ENCODE measurements at places on chromosomes 13 and 19.

DNA sequence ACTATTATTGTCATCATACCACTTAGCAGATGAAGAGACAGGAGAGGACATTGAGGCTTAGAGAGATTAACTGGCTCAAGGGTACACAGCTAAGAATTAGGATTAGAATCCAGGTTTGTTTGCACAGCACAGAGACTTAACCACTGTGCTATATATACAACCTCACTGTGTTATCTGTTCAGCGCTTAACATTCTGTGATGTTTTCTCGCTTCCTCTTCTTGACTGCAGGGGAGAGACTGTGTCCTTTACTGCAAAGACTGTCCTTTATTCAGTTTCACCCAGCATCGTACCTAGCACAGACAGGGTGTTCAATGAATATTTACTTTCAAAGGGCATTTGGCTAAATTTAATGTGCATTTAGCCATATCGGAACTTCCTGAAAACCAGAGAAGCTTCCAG is 54.9 kb upstream of the PCDH8 start:
- DNase-seq, result no peak

DNA sequence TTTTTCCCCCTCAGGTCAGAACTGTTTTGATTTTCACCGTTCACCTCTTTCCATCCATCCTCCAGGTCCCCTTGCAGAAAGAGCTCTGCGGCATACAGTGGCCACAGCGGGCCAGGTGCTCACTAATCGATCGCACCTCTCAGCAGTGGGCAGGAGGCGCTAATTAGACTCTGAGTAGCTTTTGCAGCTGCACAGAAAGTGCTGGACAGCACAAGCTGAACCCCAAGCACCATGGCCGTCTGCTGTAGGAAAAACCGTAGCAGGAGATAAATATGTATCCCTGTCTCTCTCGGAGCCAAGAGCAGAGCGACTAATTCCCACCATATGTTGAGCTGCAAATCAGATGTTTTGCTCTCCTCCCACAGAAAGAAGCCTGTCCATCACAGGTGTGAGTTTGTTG is 54.4 kb downstream of the PEX11G start:
- no peak for DNase-seq

DNA sequence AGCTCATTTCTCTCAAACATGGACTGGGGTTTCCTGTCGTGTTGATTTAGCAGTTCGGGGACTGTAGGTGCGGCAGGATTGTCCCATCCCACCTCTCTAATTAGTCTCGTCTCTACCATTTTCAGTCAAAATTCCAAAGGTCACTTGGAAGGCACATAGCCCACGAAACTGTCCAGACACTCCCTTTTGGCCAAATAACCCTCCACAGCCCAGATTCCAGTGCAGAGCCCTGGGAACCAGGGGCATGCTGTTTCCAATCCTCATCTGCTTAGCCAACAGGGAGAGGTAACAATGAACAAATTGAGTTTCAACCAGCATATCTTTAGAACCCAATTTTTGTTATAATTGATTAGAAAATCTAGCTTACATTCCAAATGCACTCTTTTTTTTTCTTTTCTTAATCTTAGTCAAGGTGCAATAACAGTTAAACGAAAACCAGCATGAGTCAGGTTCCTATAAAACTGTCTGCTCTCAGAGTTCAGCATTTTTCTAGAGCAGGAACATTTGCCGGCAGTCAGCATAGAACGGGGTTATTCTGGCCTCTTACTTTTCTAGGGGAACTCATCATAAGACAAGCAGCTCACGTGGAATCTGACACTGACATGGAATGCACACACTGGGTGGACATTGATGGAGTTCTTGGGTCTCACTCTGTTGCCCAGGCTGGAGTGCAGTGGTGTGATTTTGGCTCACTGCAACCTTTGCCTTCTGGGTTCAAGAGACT is 14.4 kb upstream of the CEBPA start:
- no peak for DNase-seq

DNA sequence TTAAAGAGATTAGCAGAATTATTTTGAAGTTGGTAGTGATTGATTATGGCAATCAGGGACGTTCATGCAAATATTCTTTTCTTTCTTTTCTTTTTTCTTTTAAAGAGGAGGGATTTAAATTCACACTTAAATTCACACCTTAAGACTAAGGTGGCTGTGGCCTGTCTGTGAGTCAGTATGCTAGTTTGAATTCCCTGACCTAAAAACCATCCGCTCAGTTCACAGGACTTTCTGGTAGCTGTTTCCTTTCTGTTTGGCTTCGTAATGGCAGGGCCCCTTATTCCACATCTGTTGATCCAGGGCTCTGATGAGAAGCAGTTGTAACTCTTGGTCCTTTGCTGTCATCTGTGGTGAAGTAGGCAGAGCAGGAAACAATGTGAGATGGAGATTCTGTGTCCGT is 7.5 kb downstream of the TNFSF11 start:
- DNase-seq, result no peak

DNA sequence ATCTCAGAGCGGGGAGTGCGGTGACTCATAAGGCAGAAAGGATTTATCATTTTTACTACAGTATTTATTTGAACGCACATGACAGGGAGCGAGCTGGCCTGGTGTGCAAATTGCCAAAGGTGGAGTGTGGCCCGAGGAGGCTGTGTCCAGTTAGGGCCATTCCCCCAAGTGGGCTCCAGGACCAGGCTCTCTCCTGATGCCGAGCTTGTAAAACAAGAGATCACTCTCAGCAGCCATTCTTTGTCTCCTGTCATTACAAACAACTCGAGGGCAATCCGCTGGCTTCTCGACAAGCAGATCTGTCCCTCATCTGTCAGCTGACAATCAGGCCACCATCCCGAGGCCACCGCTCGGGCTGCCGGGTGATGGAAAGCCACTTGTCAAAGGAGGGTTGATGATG is 418.9 kb downstream of the ZNF536 start:
- DNase-seq, result peak; percentile 38

GRCh38 chr13:34748596-34748995 is 193.5 kb upstream of the NBEA start:
- DNase-seq, result no peak

DNA sequence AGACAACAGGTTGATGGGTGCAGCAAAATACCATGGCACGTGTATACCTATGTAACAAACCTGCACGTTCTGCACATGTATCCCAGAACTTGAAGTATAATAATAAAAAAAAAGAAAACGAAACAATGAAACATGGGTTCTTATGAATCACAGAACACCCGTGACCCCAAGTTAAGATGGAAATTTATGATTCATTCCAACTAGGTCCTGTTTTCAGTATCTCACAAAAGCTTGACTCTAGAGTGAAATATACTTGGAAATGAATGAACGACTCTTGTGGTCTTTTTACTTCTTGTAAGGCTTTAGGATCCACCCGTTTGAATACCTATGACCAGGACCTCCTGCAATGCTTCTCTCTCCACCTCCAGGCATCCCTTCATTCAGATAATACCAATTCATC is 3.5 kb upstream of the LILRB4 start:
- DNase-seq, result no peak

- peak; percentile 66 for DNase-seq
Observed at GRCh38 chr19:34145741-34146202, 26.5 kb upstream of the LSM14A start.

DNA sequence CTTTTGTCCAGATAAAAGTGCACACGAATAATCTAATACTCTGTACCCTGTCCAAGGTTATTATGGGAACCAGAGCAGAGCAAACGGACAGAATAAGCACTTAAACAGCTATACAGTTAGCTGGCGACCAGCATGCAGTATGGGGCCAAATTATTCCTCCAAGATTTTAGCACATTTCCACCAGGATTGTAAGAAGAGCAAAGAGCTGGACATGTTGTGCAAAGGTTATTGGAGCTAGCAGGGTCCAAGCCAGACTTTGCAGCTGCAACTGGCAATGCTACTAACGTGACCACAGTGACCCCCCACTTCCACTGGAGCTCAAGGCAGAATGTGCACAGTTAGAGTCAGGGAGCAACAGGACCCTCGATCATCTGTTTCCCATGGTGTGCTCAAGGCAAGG is 89.9 kb downstream of the COL4A1 start:
- no peak for DNase-seq

- no peak for DNase-seq
Observed at GRCh38 chr13:43787997-43788396, 1.2 kb upstream of the ENOX1 start.

- DNase-seq, result no peak
Observed at GRCh38 chr13:90800082-90800746, 547.3 kb upstream of the MIR17HG start.

- no peak for DNase-seq
Observed at GRCh38 chr19:6383188-6383587, 7.5 kb upstream of the PSPN start.

- no peak for DNase-seq
Observed at GRCh38 chr13:30111810-30112209, 195.5 kb downstream of the KATNAL1 start.

GRCh38 chr13:31274390-31274789 is 74.6 kb downstream of the B3GLCT start:
- no peak for DNase-seq

DNA sequence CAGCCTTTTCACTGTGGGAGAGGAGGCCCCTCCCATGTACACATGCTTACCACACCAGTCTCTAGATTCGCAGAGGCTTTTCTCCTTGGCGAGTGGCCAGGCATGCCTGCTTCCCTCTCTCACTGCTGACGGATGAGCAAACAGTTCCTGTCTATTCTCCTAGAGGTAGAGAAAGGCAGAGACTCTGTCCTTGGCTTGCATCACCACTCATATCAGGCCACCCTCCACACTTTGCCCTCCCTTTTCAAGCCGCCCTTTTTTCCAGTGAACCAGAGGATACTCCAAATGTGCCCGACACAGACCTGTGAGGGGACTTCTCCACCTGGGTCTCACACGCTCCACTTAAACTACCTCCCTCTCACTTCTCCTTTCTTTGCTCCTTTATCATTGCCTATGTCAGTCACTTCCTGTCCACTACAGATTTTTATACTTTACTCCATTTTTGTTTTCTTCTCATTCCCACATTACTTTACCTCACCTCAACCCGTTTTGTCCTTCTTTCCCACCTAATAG is 284.6 kb downstream of the DNAJC15 start:
- peak; percentile 65 for DNase-seq

DNA sequence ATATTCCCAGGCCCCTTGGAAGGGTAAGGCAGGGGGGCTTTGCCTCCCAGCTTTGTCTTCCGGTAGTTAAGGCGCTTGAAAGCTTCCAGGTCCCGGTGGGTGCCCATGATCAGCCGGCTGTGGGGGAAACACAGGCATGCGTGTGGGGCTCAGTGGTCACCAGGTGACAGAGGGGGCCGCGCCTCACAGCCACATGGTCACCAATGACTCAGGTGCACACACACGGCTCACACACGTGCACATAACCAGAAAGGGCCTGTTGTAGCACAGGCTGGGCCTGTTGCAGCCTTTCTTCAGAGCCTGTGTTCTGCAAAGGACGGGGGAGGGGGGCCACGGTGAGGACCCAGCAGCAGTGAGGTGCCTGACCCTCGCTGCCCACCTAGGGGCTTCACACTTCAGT is 5.9 kb downstream of the NANOS3 start:
- DNase-seq, result no peak

- no peak for DNase-seq
Observed at GRCh38 chr13:23007426-23007825, 173.4 kb upstream of the SGCG start.

DNA sequence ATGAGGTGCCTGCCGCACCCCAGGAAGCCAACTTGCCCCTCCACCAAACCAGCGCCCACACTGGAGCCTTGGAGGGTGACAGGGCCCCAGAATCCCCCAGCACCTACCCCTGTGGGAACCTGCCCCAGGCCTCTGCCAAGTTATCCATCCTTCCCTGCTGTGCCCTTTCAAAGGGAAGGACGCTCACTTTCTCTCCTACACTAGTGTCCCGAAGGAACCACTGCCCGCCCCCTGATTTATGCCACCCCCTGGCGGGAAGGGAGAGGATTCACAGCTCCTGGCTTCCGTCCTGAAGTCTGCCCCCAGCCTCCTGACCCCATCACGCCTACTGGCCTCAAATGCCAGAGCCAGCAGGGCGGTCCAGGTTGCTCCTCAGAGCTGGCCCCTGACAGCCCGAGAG is 1.4 kb downstream of the EVI5L start:
- DNase-seq, result peak; percentile 91

DNA sequence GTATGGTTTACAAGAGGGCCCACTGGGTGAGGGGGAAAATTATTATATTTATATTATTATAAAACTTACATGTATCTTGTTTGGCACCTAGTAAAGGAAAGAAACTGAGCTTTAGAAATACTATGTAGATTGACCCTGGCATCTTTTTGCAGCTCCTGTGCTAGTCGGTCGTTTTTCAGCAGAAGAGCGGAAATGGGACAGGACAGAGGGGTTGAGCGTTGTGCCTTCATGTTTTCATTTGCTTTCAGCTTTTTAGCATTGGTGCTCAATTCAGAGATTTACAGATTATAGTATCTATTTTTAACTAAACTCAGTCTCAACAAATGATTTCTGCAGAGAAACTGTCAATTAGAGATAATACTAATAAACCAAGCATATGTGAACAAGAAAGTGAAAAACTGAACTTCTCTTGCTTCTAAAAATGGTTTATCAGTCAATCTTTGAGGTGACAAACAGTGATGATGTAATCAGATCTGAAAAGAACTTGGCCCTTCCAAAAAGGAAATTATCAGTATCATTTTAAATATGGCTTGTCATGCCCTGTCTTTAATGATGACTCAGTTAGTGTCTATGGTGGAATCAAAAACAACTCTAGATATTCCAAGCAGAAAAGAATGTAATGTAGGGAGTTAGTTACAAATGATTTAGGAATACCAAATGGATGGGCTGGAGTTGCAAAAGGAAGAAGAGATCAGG is 56.9 kb upstream of the KCTD4 start:
- no peak for DNase-seq

DNA sequence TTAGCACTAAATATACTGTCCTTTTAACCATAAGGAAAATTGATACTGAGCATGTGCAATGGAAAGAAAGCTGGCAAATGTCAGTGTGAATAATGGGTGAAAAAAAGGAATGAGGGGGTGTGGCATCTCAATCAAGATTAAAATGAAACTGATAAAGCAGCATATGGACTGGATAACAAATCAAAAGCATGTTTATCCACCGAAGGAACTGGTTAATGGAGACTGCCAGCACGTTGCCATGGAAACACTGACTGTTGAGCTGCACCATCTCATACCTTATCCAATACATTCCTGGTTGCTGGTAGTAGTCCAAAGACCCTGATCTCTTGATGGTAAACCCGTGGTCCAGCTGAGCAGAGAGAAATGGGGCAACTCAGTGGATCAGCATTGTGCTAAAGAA is 311.4 kb upstream of the MAB21L1 start:
- DNase-seq, result no peak

Measured in islet precursor cell (in vitro differentiated cells).